CD14-positive monocyte (primary cell): ENCODE measurements at places on chromosomes 1 and 21. TPM values are rescaled to one million over a fixed set of nuclear protein-coding genes. Genes with fewer than 3 reads are reported as not detected.

Gene MTX1
- 79.7 and 94.2 TPM in 2 replicates for polyA plus RNA-seq

Gene KLHDC8A
- not detected for polyA plus RNA-seq

Gene TOMM40L
- polyA plus RNA-seq, result 14.2 and 31.5 TPM in 2 replicates

Gene PRDM16
- not detected for polyA plus RNA-seq

Gene RNU1-3
- not detected for polyA plus RNA-seq

Gene SAMSN1
- polyA plus RNA-seq, result 38.6 TPM
